ENCODE measurements at places on chromosomes 2 and 18. TPM values are rescaled to one million over a fixed set of nuclear protein-coding genes. Genes with fewer than 3 reads are reported as not detected.

GRCh38 chr2:109558076-109558882 is 55.5 kb downstream of the SEPTIN10 start:
- no peak for DNase-seq

- DNase-seq: no peak
Observed at GRCh38 chr2:2874341-2874740, 503.3 kb downstream of the EIPR1 start.

Gene UGT1A5
- not detected for total RNA-seq

Gene NRP2
- 3.3 TPM for total RNA-seq

DNA sequence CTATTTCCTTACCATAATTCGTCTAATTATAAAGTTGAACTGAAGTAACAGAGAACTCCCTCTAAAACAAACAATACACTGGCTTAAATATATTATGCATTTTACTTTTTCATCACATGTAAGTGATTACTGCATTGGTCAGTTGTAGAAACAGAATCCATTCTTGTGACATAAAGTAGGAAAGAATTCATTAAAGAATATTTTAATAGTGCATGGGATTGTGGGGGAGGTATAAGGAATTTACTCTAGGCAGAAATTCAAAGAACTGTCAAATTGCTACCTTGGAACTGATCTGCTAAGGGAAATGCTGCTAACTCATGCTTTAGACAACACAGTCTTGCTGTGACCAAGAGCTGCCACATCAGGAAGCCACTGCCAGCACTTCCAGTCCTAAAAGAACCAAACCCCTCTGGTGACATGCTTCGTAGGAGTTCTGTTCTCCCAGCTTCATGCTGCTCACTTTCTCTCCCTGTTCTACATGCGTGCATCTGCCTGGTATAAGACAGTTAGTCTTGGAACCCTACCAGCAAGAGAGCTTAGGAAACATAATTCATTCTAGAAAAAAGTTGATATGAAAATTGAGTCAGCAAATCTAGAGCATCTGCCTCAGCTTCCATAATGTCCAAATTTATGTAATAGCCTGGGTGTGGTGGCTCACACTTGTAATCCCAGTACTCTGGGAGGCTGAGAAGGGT is 1137.6 kb upstream of the NXPH2 start:
- DNase-seq: no peak

DNA sequence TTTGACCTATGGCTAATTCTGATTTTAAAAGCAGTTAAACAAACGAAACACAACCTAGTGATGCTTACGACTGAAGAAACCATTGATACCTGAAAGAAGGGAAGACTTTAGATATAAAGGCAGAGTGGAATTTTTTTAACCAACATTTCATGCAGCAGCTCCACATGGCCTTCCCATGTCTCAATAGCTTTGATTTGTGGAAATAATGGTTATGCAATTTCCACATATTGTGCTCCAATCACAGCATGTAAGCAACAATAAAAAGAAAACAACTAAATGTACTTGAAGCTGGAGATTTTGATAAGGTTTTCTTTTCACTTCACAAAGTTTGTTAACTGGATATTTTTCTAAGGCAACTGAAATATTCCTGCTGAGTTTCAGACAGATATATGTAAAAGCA is 82.0 kb upstream of the SLC39A10 start:
- no peak for DNase-seq

DNA sequence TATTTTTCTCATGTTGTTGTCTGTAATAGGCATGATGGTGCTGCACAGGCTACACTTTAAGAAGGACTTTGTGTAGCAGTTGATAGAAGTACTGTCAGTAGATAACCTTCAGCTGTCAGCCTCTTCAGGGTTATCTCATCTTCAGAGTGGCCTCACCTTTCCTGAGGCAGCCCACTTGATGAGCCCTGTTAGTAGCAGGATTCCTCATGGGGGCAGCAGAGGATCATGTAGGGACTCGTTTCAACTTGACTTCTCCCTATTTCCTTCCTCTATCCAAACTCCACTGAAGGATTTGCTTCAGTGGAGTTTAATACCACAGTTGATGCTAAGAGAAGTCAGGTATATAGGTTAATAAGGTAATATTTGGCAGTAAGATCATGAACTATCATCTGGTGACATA is 530.3 kb upstream of the FSIP2 start:
- no peak for DNase-seq

Gene GREB1
- total RNA-seq: 0.54 TPM

Gene MATN3
- total RNA-seq: not detected

DNA sequence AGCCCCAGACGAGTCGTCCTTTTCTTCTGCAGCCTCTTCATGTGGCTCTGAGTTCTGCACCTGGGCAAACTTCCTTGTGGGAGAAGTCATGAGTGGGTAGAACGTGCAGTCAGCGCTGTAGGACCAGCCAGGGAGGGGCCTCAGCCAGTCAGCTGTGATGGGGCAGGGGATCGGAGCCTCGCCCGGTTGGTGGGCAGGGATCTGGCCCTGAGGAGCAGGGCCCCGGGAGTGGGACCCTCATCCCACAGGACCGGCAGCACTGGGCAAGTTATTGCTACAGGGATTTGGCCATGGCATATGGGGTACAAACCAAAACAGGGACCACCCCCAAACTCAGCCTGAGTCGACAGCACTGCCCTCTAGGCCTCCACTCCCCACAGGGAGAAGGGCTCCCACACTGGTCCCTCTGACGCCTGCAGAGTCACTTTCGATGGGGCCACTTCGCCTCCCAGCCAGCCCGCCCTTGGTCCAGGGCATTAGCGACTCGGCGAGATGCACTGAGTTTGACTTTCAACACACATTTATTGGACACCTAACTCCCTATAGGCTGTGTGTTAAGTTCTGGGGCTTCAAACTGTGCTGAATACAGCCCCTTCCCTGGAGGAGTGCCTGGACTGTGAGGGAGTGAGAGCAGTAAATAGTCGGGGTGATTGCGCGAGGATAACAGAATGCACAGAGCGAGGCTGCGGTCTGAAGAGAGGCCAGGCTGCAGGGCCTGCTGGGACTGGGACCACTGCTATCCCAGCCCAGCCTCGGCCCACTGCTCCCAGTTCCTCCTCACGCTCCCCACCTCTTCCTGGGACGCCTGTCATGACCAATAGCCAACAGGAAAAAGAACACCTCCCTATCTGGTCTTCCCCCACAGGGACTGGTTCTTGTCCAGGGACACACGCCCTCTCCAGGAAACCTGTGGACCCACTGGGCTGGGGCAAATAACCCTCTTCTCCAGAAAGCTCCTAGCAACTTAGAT is 55.9 kb downstream of the SDC1 start:
- no peak for DNase-seq

DNA sequence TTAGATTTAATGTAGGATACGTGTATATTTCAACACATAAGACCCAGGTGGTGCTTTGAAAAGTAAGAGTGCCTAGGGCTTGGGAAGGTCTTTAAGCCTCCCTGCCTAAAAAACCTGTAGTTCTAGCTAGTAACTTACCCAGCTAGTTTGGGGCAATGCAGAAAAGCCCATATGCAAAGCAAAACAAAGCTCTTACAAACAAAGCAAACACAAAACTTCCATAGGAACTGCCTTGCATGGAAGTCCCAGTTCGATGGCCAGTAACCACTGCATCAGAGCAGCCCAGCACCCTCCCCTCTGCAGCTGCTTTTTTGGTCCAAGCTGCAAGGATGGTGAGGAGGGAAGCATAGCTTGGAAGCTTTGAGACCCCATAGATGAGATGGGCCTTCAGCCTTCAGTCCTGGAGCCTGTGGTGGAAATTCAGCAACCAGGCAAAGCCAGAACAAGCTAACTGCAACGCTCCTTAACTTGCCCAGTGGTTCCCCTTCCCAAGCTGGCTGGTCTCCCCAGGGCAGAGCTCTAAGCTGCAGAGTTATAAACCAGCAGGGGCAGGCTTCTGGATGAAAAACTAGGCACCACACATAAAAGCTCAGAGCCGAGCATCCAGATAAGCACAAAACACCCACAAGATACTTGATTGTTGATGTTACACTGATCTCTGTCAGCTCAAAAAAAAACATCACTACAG is 16.2 kb downstream of the C2orf76 start:
- no peak for DNase-seq

DNA sequence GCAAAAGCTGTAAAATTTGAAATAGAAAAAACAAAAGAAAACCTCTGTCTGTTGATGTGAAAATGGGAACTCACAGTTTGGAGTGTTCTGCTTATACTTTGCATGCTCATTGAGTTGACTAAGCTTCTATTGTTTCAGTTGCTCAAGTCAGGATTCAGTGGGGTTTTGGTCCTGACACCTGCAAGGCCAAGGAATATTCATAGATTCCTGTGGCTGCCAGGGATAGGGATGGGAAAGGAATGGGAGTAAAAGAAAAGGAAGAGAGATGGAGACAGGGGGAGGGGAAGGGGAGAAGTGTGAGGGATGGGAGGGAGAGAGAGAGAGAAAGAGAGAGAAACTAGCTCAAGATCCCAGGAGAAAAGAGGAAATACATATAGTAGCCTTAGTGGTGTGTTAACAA is 1.3 kb downstream of the CPS1 start:
- no peak for DNase-seq

Gene TRIM54
- 0.19 TPM for total RNA-seq

Gene NEDD4L
- 7.4 TPM for total RNA-seq

- no peak for DNase-seq
Observed at GRCh38 chr2:120531863-120532600, 186.1 kb downstream of the INHBB start.

GRCh38 chr2:218332920-218333645 is 23.6 kb upstream of the CATIP start:
- DNase-seq: no peak

DNA sequence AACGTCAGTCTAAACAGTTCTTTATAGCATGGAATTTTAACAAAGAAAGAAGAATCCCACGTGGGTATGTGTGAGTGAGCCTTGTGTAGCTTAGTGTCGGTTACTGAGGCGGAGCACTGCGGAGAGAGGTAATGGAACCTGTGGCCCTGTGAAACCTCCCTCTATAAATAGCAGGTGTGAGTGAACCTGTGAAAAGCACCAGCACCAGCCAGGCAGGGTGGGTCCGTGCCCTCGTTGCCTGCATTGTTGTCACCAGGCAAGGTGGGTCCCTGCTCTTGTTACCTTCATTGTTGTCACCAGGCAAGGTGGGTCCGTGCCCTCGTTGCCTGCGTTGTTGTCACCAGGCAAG is 4.7 kb downstream of the CTDP1 start:
- DNase-seq: no peak

DNA sequence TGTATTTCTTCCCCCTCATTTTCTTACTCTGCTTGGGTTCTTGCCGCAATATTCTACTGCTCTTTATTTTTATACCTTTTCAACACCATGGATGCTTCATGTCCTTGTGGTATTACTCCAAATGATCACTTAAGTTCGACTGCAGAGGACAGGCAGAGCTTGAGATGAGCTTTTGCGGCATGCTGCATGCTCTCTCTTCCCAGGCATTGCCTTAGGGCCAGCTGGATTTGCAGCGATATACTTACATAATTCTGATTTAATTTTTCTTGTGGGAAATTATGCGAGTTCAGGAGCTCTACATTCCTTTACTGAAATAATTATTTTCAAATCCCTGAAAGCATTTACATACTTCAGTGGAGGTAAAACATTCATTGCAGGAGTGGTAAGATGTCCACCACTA is 288.1 kb downstream of the CCDC102B start:
- no peak for DNase-seq

DNA sequence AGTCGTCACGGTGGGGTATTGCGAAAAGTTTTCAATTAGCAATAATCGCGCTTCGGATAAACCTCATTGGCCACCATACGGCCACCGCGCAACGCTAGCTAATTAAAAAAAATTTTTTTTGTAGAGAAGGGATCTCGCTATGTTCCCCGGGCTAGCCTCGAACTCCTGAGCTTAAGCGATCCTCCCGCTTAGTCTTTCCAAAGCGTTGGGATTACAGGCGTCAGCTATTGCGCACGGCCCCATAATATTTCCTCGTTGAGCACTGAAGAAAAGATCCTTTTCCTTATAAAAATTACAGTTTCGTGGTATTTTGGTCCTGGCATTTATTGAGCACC is 759 bp upstream of the ACTR1B start:
- DNase-seq: no peak

DNA sequence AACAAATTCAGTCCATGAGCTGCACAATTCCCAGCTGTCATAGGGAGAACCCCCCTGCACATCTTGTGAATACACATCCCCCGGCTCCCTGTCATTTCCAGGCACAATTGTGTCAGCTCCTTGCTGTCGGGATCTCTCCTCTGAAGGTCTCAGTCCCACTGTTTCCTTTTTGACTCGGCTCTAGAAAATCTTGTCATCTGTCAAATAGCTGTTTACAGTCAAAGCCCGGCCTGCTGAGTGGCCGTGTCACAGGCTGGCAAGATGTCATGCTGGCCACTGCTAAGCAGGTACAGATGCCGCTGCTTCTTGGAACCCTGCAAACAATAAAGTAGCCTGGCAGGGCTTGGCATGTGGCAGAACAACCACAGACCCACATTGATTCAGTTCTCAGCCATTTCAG is 61.7 kb downstream of the LYPD1 start:
- DNase-seq: no peak

GRCh38 chr2:144419218-144419617 is 100.7 kb downstream of the ZEB2 start:
- no peak for DNase-seq

GRCh38 chr2:27946530-27947060 is 56.1 kb downstream of the BABAM2 start:
- no peak for DNase-seq

DNA sequence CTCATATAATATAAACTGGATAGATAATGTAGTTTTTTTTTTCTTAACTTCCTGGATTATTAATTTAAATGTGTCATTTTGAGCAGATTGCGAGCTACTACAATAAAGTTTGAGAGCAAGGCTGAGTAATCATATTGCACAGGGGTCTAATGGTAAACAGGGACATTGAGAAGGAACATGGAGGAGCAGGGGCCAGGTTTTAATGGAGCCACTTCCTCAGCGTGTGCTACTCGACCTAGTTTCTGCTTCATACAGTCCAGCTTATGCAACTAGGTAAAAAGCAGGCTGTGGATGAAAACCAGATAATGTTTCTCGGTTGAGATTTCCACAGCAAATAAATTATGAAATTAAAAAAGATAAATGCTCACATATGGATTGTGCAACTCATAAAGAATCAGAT is 1915.7 kb upstream of the CELF4 start:
- DNase-seq: no peak

DNA sequence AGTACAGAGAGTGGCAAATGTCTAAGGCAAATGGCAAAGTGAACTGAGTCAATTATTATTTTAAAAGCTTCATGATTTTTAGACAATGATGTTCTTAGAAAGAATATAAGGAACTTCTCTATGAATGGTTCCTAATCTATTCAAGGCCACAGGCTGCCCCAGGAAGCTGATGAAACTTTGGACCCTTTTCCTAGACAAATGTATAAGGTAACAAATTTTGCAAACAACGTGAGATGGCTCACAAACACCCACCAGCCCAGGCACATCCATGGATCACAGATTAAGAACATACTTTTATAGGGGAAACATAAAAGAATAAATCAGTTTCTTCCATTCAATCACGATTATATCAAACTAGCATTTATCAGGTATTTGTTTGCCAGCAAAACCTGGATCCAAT is 659.0 kb downstream of the IRS1 start:
- no peak for DNase-seq

DNA sequence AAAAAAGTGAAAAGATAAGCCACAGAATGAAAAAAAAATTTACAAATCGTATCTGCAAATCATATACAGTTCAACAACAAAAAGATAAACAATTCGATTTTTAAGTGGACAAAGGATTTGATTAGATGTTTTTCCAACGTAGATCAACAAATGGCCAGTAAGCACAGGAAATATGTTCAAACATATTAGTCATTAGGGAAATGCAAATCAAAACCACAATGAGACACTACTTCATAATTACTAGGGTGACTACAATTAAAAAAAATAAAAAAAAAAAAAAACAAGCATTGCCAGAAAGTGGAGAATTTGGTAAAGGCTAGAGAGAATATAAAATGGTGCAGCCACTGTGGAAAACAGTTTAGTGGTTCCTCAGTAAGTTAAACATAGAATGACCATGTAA is 38.3 kb upstream of the RNU4ATAC start:
- no peak for DNase-seq

All from activated naive CD8-positive, alpha-beta T cell treated with anti-CD3 and anti-CD28 coated beads, Interleukin-2, amount 10 ng/mL, durations not matched to agents 7 days and 5 days (primary cell).